WERI-Rb-1 (cell line): ENCODE measurements at places on chromosomes 11 and 22.
A peak's percentile ranks its signal among the peaks of the same experiment; 100 is the strongest.

GRCh38 chr11:12175694-12176241 is 65.4 kb downstream of the MICAL2 start:
- no peak for DNase-seq

DNA sequence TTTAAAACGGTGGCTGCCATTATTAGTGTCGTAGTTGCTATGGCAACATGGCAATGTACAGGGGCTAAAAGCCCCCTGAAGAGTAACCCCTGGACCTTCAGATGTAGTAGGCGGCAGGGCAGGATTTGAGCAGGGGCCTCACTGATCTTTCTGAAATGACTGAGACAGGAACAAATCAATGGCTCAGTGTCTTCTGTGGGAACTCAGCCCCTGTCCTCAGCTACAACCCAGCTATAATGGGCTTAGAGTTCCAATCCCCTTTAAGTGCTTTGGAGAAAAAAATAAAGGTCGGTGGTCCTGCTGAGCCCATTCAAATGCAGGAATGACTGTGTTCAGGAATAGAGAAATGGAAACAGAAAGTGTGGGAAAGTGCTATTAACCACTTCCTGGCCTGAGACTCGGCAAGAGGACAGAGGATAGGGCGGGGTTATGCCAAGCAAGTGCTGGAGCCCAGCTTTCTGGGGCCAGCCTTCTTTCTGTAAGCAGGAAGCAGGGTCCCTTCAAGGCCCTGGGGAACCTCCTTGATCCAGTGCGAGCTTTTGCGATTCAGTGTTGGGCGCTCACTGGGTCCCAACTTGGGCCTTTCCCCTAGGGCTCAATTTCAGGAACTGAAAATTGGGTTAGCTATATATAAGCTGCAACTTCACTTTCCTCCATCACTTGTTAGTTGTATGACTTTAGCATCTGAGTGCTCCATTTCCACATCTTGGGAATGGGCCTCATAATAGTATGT is 6.1 kb upstream of the CD82 start:
- DNase-seq = peak; percentile 46

GRCh38 chr11:116144387-116144958 is 628.3 kb downstream of the BUD13 start:
- DNase-seq = no peak

DNA sequence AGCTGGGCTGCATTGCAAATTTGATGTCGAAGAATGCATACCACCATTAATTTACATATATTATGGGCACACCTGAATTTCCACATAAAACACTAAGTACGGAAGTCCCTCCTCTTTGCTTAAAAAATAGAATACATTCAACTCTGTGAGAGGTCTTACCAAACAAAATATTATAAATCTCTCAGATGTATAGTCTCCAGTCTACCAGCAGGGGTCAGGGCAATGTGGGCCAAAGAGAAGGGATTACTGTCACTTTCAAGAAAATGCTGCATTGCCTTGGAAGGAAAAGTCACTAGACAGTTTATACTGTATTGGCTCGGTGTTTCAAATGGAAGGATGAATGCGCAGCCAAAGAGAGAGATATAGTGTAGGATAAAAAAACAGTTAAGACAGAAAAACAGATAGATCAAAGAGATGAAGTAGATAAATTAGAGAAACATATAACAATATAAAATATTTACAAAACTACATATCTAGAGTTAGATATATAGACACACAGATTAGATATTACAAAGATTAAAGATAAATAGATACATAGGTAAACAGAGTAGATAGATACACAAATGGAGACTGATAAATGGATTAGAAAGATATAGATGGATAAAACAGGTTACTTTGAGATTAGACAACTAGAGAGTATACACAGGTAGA is 20.9 kb downstream of the SERGEF start:
- DNase-seq = peak; percentile 60

- DNase-seq = no peak
Measured at GRCh38 chr22:43473441-43473840, 61.6 kb downstream of the MPPED1 start.

- no peak for DNase-seq
Measured at GRCh38 chr11:127818625-127819024, 768.7 kb downstream of the ETS1 start.

DNA sequence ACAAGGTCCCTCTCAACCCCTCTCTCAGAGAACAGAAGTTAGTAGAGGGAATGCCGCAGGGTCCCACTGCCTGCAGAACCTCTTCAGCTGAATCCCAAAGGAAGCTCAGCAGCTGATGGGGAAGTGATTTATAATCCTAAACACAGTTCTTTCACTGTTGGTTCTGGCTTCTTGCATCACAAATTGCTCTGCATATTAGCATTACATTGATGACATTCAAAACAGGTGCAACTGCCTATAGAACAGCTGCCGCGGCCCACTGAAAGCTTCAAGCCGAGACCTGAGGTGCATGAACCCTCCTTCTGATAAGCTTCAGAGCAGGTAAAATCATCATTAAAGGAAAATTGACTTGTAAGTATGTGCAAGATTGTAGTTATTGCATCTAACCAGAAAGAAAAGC is 75.2 kb upstream of the KIRREL3 start:
- DNase-seq = no peak

GRCh38 chr22:36286096-36286957 is 33.4 kb downstream of the APOL1 start:
- peak; percentile 73 for DNase-seq

- DNase-seq = no peak
Measured at GRCh38 chr11:15758857-15759465, 597.4 kb downstream of the SOX6 start.

GRCh38 chr11:85758026-85758425 is 52.9 kb downstream of the SYTL2 start:
- DNase-seq = no peak

GRCh38 chr22:35413624-35414023 is 13.7 kb downstream of the MCM5 start:
- no peak for DNase-seq

- peak; percentile 62 for DNase-seq
Measured at GRCh38 chr11:87421422-87421821, 383.7 kb downstream of the TMEM135 start.
